ENCODE measurements at places on chromosomes 6 and 20.

GRCh38 chr6:28657381-28657768 lies 131.7 kb downstream of the GPX5 start:
- DNase-seq, result no peak

DNA sequence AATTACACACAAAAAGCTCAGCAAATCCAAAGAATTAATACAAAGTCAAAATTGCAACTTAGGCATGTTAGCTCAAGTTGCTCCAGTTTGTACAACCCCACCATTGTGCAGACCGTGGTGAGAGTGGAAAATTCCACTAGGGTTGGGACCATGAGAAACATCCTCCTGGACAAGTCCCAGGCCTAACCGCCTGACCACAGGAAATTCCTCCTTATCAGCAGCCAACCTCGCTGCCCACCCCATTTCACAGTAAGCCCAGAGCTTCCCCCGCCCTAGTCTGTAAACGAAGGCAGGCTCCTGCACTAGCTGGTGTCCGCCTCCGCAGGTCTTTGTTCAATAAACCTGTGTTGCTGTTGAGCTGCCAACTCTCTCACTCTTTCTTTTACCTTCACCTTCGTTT lies 1023.3 kb downstream of the EYS start:
- DNase-seq, result no peak

DNA sequence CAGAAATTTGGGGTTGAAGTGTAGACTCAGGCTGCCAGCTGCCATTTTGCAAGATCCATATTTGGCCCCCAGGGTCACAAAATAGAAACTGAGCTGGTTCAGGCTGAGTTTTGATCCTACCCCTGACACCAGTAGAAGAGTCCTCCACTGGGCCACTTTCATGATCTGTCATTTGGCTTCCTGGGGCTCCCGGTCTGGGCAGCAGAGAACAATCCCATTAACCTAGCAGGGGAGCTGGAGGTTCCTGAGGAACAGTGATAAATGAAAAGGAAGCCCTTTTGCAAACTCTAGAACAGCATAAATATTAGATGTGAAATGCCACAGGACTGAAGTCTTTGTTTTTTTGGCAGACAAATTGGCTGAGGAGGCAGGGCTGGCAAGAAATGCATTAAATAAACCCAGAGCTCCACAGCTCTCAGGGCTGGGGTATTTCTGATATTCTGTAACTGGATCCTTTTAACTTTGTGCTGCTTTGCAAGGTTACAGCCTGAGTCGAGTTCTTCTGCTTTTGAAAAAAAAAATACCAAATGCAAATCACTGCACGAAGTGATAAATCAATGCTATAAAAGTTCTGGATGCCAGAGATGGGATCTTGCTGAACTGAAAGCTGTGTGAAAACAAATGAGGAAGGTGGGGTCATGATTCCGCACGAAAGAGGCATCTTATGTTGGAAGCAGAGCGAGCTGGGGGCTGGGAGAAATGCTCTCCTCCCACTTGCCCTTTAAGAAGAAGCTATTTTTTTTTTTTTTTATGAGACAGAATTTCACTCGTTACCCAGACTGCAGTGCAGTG lies 64.4 kb downstream of the SULF2 start:
- no peak for DNase-seq

GRCh38 chr6:4352731-4353130 lies 217.4 kb upstream of the ECI2 start:
- DNase-seq, result no peak

DNA sequence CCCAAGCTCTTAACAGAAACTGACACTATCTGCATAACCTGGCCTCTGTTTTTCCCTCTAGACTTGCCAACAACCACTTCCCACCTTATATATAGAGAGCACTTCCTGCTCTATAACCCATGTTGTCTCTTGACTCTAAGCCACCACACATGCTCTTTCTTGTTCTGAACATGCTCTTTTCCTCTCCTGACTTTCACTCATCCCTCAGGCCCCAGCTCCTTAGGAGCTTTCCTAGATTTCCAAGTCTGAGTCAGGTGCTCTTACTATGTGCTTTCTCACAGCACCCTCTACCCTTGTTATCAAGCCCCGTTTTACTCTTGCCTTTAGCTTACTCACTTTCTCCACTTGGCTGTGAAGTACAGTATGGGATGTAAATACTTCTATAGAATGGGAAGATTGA lies 143.9 kb upstream of the EYA4 start:
- DNase-seq, result no peak

- DNase-seq, result no peak
Observed at GRCh38 chr20:39638731-39639130, 676.6 kb downstream of the DHX35 start.

DNA sequence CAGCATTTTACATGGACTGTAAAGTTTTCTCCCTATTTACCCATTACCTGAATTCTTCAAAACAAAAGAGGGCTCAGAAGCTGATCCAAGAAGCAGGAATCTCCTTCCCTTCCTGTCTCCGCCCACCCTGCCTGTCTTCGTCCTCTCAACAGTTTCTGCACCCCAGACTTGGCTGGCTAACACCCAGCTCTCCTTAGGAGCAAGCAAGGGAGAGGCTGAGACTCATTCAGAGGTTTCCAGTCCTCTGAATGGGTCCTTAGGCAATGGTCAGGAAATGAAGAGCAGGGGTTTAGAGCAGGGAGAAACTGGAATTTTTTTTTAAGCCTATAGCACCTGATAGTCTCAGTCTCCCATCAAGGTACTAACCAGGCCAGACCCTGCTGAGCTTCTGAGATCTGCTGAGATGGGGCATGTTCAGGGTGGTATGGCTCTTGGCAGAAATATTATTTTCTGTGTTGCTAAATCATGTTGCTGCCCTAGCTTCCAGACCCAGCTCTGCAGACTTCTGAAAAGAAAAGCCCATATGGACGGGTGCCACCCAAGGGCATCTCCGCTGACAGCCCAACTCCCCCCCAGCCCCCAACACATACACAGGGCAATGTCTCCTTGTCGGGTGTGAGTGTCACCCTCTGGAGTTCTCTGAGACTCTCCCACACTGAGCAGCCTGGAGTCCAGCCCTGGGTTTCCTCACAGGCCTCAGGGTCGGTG lies 74.6 kb upstream of the CD93 start:
- DNase-seq, result no peak

DNA sequence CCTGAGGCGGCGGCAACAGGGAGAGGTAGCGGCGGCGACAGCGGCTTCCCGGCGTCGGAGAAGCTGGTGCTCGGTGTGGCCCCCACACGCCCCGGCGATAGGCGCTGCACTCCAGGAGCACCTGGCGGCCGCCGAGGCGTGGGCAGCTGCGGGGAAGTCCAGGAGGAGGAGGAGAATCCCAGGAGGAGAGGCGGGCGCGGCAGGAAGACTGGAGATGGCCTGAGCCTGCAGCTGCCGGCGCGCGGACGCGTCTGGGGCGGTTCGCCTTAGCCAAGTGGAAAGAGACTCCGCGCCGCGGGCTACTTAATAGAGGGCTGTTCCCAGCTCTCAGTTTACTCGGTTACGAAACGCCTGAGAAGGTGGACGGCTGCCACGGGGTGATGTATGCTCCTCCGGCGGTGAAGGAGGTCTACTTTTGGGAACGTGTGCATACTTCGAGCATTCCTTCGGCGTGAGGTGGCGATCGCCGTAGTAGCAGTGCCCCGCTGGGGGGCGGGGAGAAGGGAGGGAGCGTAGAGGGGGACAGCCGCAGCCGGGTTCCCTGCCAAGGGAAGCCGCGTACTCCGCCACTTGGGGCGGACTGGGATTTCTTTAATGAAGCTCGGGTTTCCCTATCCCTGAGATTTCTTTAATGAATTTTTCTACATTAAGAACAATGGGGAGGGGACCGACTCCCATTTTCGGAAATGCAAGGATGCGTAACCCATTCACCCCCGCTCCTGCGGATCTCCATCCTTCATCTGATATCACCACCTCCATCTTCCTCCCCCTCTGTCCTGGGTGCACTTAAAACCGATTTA lies at the start of gene COL12A1:
Gene COL12A1 (minus strand): TSS at position 278 of the 800 bp plus-strand sequence. CDS start 3,261 bp downstream, outside the sequence.
- DNase-seq, result no peak

DNA sequence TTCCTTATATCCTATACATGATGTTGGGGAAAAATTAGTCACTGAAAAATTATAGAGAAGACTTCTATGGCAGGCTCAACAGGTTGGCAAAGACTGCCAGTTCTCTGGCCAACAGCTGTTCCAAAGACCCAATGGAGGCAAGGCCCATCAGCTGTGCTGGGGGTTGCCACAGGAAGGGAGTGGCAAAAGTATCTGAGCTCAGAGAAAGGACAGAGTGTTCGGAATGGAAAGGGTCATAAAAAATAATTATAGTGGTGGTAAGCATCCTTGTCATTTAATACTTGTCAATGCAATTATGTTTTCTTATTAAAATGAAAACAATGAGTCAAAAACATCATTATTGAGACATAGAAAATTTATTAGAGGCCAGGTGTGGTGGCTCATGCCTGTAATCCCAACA lies 36.1 kb downstream of the FASTKD5 start:
- no peak for DNase-seq

DNA sequence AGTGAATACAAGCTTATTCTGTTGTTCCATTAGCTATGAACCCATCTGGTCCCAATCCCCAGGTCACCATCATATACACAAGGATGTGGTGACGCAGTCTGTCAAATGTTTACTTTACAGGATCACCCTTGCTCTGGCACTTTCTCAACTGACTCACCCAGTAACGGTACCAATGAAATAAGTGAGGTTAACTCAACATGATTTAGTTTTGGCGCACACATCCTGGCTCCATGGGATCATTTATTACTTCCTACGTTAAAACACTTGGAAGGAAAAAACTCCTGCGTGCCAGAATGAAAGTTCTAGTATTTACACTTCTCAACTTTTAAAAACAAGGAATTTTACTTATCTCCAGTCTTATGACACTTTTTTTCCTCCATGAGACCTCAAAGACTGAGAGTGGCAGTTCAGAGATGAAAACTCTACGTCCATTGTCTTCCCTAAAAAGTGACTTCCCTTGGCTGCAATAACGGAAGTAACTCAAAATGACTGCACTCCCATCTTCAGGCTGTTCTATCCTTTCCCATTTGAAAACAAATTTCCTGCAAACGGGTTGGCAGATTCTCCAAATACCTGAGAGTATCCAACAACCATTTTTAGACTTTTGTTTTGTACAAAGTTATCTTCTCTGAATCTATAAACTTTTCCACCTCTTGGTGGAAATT lies 15.9 kb downstream of the AGPAT4 start:
- no peak for DNase-seq

DNA sequence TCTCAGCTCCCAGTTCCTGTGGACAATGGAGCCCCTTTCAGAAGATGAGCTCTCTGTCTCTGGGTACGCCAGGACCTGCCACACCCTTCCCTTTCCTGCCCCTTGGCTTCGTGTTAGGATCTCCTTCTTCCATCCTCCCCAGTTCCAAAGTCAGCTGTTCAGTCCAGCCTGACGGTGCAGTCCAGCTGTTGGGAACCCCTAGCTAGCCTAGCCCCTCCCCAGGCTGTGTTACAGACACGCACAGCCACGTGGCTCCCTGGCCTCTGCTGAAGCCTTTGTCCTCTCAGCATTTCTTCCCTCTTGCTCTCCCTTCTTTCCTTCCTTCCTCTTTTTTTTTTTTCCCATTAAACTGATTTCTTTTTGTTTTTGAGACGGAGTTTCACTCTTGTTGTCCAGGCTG lies 12.4 kb upstream of the TFAP2C start:
- DNase-seq, result no peak

- no peak for DNase-seq
Observed at GRCh38 chr6:150153905-150154492, 11.2 kb downstream of the PPP1R14C start.

DNA sequence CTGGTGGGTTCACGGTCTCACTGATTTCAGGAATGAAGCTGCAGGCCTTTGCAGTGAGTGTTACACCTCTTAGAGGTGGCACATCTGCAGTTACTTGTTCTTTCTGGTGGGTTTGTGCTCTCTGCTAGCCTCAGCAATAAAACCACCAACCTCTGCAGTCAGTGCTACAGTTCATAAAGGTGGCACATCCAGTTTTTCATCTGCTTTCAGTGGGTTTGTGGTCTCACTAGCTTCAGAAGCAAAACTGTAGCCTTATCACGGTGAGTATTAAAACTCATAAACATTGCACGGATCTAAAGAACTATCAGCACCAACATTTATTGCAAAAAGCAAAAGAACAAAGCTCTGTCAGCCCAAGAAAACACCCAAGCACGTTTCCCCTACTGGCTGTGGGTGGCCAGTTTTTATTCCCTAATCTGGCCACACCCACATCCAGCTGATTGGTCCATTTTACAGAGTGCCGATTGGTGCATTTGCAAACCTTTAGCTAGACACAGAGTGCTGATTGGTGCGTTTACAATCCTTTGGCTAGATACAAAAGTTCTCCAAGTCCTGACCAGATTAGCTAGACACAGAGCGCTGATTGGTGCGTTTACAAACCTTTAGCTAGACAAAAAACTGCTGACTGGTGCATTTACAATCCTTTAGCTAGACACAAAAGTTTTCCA lies 3.4 kb upstream of the TMEM14C start:
- peak; percentile 96 for DNase-seq

- DNase-seq, result no peak
Observed at GRCh38 chr20:57948180-57948955, 238.6 kb upstream of the PMEPA1 start.

- DNase-seq, result no peak
Observed at GRCh38 chr20:46260480-46260879, 47.8 kb downstream of the CDH22 start.

DNA sequence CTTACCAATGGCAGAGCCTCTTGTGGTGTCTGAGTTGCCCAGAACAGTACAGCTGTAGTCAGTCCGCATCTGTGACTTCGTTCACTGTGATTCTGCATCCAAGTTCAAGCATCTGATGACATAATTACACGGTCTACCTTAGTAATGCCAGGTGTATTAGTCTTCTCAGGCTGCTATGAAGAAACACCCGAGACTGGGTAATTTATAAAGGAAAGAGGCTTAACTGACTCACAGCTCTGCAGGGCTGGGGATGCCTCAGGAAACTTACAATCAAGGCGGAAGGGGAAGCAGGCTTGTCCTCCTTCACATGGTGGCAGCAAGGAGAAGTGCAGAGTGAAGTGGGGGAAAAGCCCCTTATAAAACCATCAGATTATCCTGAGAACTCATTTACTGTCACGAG lies 163.9 kb upstream of the SULF2 start:
- DNase-seq, result no peak

- DNase-seq, result no peak
Observed at GRCh38 chr20:24779131-24779530, 169.9 kb upstream of the CST7 start.

DNA sequence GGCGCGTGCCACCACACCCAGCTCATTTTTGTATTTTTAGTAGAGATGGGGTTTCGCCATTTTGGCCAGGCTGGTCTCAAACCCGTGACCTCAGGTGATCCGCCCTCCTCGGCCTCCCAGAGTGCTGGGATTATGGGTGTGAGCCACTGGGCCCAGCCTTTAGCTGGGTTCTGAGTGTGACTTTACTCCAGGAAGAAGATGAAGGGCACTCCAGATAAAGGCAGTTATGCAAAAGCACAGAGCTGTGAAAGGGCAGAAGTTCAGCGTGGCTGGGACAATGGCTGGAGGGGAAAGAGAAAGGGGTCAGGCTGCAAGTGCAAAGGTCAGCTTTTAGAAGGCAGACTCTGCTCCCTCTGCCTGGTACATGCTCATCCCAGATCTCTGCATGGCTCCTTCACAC lies 39.7 kb downstream of the MAP3K5 start:
- DNase-seq, result no peak

DNA sequence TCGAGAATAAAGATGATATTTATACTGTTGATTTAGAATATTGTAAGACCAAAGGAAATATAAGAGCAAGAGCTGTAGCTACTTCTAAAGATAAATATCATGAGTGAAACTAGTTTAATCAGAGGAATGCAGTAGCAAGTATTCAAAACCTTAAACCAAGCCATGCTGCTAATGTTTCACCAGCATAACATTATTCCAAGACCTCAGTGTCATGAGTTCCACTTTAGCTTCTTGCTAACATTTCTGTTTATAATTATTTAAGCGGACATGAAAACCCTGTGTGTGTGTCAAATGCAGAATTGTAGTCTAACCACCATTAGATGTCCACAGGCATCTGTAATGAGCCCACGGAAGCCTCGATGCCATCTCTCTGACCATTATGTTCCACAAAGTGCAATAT lies 752.6 kb upstream of the MARCKS start:
- DNase-seq, result no peak
